ENCODE measurements at places on chromosomes 5 and 9.
A peak's percentile ranks its signal among the peaks of the same experiment; 100 is the strongest.

DNA sequence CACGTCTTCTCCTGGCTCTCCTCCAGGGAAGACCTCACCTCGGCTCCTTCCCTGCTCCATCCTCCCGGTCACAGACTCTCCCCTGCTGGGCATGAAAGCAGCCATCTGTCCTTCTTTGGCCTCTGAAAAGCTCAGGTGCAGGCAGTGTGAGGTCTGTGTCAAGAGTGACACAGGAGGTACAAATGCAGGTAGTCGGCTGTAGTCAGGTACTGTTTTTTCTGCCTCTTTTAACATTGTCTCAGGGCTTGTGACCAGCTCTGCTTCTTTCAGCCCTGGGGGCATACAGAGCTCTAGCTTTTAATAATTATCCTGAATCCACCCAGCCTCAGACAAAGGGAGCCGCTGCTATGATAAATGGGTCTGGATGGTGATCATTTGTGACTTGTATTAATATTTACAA lies 46.4 kb downstream of the C5orf15 start:
- DNase-seq, result peak; percentile 89

DNA sequence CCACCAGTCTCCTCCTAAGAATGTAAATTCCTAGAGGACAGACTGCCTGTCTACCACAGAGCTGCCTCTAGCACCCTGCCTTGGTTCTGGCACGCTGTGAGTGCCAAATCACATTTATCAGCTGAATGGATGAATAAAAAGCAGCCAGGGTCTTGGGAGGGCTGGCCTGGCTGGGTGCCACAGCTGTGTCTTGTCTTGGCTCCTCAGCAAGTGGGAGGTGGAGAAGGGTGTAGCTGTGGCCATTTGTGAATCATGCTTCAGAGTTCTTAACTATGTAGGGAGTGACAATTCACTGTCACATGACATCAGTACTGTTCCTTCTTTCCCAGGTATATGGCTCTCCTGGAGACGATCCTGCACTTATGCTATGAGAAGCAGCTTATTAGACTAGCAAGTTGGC lies 70.6 kb downstream of the DCP2 start:
- DNase-seq, result no peak

- peak; percentile 82 for DNase-seq
Observed at GRCh38 chr9:82031538-82032280, 43.1 kb downstream of the SPATA31D1 start.

GRCh38 chr5:9207817-9208418 lies 338.0 kb downstream of the SEMA5A start:
- peak; percentile 57 for DNase-seq

- DNase-seq, result peak; percentile 68
Observed at GRCh38 chr9:68706363-68707201, 1.5 kb downstream of the PIP5K1B start.

DNA sequence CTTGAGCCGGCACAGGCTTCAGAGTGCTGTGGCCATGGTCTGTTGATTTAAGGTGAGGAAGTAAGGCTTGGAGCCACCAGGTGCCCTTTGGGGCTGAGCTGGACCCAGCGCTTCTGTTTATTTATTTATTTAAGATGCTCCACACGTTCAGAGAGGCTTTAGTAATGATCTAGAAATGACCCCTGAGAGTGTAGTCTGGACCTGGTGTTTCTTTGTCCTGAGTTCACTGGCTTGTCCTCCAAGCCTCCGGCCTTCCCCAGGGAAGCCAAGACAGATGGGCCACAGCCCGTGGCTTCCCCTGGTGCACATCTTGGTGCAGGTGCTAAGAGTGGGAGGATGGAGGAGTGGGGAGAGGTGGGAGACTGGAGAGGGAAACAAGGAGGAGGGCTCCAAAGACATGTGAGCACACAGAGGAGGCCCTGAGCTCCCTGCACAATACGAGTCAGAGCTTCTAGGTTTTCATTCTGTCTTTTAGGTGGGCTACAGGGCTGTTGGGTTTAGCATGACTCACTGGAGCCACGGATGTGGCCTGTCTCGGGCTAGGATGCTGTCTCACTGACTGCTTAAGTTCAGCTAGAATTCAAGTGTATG lies 56.9 kb downstream of the AHRR start:
- DNase-seq, result no peak

DNA sequence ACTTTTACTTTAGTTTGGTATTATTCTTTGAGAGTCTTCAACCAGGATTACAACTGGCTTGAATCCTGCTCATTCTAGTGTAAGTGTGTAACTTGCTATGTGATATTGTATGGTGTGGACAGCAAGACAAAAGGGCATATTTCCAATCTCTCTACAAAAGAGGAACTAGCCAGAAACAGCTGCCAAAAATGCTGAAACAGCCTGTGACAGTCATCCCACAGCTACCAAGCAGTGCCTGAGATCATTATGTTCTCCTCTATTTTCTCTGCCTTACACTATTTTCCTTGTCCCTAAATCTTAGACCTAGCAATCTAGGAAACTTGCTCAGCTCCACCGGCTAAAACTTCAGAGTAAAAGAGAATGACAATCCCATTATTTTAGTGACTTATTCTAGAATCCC lies 42.8 kb downstream of the WDR41 start:
- DNase-seq, result peak; percentile 44

DNA sequence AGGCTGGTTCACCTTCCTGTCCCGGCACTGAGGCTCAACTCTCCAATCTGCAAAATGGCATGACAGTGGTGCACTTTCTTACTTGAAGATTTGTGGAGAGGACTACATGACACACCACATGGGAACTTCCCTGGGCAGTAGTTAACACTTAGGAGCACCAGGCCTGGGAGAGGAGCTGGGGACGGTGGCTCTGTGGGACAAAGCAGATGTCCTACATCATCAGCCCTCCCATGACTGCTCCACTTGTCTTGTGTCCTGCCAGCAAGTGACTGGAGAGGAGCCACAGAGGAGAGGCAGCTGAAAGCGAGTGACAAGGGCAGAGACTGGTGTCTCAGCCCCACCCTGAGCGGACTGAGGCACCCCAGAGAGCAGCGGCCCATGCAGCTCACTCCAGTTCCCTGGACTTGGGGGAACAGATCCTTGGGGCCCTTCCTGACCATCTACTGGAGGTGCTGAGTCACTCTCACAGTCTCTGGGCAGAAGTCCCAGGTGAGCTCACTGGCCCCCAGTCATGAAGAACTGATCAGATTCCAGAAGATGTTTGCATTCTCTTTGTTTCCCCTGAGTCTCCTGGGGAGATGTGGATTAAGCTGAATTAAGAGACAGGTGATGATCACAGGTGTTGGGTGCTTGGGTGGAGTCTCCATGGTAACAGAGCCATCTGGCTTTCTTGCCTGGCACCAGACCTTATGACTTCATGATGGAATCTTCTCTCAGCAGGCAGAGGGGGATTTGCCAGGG lies 13.2 kb upstream of the SLC25A48 start:
- DNase-seq, result peak; percentile 78

DNA sequence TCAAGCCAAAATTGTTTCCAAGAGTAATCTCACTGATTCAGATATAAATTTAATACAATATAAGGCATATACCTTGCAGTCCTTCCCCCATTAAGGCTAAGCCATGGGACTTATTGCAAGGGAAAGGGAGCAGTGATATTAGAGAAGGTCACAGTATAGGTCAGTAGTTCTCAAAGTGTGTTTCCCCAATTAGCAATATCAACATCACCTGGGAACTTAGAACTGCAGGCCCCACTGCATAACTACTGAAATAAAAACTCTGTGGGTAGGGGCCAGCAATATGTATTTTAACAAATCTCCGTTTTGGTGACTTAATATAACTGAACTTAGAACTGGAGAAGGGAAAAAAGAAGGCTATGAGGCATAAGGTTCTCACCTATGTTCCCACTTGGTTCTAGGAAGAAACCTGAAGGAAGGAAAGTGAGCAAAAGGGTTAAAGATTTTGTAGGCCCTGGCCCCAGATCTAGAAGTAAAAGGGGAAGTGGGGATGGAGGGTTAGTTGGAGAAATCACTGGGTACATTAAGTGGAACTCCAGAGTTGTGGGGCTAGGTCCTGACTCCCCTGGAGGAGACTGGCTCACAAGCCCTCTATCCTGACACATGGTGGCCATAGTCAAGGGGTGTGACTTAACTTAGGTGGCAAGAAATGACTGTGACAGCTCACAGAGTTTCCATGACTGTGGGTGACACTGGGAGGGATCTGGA lies 40.7 kb downstream of the WDR36 start:
- DNase-seq, result no peak

DNA sequence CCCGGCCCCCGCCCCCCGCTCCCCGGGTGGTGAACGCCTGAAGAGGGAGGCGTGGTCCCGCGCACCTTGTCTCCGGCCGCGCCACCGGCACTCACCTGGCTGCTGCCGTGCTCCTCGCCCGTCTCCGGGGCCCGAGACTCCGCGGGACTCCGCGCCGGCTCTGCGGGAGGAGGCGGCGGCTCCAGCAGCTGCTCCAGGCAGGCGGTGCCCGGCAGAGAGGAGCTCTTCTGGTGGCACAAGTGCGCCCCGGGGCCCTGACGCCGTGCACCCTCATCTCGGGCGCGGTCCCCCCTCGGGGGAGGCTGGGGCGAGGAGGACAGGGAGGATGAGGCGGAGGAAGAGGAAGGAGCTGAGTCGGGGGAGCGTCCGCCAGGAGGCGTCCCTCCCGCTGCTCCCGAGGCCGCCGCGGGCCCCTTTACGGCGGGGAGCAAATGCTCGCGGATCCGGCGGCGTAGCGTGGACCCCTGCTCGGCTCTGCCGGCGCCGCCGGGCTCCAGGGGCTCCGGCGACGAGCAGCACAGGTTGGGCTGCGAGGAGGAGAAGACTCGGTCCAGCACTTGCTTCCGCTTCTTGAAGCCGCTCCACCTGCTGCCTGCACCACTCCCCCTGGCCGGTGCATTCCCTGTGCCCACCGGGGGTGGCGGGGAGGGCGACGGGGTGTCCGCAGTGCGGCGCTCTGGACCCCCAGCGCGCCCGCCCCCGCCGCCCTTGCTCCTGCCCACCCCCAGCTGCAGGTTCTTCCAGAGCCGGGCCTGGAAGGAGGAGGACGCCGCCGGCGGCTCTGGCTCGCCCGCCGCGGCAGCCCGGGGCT lies 928 bp downstream of the MCTP1 start:
- no peak for DNase-seq

DNA sequence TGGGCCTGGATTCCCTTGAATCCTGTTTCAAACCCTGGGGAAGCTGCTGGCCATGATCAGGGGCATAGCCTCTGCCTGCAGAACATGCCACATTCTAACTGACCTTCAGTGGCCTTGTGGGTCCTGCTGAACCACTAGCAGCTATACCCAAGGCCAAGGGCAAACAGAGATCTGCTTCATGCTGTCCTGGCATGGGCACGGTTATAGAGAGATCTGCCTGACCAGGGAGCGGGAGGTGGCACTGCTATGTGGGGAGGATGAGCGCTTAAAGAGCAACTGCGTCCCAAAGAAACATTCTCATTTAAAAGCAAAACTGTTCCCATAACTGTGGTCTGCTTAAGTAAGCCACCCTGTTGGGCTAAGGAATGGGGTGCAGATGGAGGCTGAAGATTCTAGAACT lies 36.5 kb upstream of the SYNPO start:
- DNase-seq, result no peak

DNA sequence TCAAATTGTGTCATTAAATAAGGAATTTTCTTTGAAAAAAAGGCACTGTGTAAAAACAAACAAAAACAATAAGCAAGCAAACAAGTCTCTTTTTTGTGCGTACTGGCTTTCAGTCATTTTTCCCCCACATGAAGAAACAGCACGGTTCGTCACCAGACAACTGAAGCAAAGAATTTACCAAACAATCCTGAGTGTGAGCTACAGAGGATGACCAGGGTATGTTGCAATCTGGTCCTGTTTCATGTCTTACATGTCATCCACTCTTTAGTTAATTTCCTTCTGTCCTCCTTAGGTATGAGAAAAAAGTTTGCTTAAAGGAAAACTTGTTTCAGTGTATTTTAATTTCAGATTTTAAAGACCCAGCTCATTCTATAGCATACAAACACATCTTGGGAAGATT lies 1080.7 kb upstream of the NUDT12 start:
- no peak for DNase-seq

GRCh38 chr5:80117446-80117845 lies 82.3 kb downstream of the THBS4 start:
- no peak for DNase-seq

GRCh38 chr9:91451431-91452270 lies 28.0 kb upstream of the NFIL3 start:
- DNase-seq, result no peak

- no peak for DNase-seq
Observed at GRCh38 chr5:58963361-58963760, 380.5 kb downstream of the RAB3C start.

GRCh38 chr5:1946122-1946677 lies 63.5 kb upstream of the IRX4 start:
- DNase-seq, result no peak

DNA sequence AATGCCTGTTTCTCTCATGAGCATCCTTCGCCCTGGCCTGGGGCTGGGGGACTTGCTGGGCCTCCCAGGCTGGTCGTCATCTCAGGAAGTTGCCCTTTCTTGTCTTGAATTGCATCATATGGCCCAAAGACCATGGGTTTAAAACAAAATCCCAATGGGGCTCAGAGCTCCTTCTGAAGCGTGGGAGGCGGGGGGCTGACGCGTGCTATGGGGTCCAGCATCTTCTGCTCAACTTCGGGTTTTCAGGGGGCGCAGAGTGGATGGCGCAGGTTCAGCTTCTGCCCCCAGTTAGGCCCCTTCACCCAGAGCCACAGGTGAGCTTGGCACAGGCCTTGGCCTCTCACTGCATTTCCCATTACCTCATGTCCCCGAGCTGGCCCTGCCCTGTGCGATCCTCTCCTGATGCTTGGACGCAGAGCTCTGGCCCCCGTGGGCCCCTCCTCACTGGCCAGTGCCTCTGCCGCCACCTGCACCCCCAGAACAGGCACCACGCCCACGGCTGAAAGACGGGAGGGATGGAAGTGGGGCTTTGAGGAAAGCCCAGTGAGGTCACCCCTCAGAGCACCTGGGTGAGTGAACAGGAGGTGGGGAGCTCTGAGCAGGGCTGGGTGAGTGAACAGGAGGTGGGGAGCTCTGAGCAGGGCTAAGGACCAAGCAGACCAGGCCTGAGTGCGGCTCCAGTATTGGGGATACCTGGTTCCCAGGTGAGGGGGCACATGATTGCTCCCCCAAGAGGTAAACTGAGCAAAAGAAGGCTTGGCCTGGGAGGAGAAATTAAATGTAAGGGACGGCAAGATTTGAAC lies 56.0 kb downstream of the TRIP13 start:
- no peak for DNase-seq

DNA sequence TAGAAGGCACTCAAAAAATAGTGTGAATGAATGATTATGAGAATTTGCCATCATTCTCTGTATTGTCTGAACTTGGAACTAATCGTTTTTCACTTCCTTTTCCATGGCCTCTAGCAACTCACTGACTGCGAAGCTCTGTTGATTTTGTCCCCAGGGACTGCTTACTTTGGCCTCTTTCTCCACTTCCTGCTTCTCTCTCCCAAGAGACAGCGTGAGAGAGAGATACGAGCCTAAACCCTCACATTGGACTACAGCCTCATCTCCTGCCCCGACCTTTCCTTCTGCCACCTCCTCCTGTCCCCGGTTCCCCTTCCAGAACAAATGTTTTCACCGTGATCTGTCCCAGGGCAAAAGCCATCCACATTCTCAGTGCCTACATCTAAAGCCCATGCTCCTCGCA lies 300.8 kb upstream of the PANK3 start:
- DNase-seq, result no peak

GRCh38 chr5:176787676-176788075 lies 22.7 kb upstream of the UNC5A start:
- no peak for DNase-seq

All from cerebellar cortex (tissue), 1 donor.